ENCODE measurements at places on chromosomes 4 and X. TPM values are rescaled to one million over a fixed set of nuclear protein-coding genes. Genes with fewer than 3 reads are reported as not detected.

GPR78 gene
- total RNA-seq, result not detected

PSAPL1 gene
- 0.10 TPM for total RNA-seq

SLC4A4 gene
- total RNA-seq, result 2.6 TPM

SPATA4 gene
- 0.07 TPM for total RNA-seq

PDLIM5 gene
- total RNA-seq, result 50.8 TPM

SLITRK2 gene
- total RNA-seq, result 0.01 TPM

DYNLT3 gene
- 19.1 TPM for total RNA-seq

All from A549 treated with DMSO at 1 μM for 4 hours (cell line).